NCI-H187 (cell line): ENCODE measurements at places on chromosomes 4 and X.

GRCh38 chr4:8316911-8317351 lies 47.4 kb downstream of the HTRA3 start:
- no peak for DNase-seq

DNA sequence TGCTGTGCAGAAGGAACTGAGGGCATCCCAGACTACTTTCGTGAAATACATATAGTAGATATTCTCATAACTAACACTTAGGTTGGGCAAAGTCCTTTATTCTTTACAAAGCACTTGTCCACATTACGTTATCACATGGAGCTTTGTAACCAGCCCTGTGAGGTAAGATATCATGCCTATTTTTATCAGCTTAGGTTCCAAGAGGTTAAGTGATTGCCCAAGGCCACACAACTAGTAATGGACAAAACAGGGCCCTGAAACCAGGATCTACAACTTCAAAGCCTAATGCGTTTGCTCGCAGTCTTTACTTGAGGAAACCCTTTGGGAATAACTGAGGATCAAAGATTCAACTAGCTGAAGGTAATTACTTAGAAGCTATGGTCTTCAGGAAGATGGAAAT lies 261.5 kb downstream of the GPC3 start:
- DNase-seq, result no peak

DNA sequence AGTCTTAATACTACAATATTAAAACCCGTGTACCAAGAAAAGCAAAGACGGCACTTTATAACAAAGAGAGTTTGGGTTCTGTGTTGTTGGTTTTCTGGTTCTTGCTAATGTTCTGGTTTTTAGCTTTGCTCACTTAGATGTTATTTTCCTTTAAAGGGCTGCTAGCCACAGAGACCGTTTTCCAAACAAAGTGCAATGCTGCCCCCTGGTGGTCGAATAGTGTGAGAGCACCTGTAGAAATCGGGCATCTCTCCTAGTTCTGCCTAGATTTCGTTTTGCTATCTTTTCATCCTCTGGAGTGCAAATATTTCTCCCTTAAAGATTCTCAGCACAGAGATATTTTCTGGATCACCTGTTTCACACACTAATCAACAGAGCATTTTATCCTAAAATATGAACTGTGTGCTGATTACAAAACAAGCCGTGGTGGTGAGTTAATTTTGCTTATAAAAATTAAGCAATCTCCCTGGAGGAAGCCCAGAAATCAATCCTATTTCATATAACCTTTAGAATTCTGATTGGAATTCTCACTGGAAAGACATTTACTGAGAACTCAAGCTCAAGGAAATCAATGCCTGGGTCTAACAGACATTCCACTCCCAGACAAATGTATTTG lies 334.5 kb upstream of the NOCT start:
- DNase-seq, result peak; percentile 4

- DNase-seq, result no peak
These were observed 7.8 kb downstream of the FRG2 start for GRCh38 chr4:190019023-190019858.

- no peak for DNase-seq
These were observed 27.6 kb downstream of the ARSD start for GRCh38 chrX:2901367-2902036.

DNA sequence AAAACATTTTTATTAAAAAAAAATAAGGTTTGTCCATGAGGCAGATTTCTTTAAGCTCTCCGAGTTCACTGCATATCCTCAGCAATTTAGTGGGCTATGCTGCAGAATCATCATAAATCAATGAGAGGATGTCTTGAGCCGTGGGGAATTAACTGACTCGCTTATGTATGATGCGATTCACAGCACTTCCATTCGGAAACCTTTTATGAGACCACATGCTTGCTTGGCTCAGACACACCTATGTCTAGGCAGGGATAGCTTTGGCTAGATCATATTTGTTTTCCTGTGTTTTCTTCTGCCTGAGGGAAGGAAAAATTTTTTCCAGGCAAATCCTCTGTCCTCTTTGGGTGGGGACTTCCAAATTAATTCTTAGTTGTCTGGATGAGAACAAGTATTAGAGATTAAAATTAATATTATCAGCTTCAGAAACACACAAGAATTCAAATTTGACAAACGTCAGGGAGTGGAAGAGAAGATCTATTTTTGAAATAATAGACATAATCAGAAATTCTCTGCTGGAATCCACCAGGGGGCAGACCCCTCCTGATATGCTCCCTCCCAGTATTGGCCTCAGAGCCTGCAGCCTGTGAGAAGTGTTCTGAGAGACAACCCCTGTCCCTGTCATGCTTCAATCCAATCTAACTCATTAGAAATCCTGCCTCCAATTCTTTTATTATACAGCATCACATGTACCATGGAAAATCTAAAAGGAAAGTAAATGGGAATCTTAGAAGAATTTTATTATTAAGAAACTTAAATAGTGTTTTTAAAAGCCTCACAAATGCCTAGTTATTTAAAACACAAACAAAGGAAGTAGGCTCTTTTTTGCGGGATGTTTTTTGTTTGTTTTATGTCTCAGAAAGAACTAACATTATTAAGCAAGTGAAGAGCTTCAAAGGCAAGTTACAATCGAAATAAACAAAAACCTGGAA lies 345.1 kb upstream of the TACR3 start:
- DNase-seq, result peak; percentile 1

DNA sequence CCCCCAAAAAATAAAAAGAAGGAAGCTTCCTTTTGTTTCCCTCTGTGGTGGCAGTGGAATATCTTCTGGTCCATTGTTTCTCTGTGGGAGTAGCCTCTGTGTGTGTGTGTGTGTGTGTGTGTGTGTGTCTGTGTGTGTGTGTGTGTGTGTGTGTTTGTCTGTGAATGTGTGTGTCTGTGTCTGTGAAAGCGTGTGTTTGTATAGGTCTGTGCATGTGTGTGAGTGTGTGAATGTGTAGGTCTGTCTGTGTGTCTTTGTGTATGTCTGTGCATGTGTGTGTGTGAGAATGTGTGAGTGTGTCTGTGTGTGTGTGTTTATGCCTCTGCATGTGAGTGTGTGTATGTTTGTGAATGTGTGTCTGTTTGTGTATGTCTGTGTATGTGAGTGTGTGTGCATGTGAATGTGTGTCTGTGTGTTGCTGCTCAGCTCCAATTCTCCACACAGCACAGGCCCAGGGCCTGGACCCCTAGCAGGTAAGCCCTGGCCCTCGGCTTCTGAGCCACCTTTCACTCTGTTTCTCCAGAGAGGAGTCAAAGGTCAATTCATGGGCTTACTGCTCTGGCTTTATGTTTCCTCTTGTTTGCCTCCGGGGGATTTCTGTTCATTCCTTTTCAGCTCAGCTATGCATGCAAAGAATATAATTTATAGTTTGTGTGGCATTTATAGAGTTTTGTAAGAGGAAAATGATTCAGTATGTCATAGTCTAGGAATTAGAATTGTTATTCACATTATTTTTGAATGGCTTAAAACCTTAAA lies 89.8 kb downstream of the UCHL1 start:
- no peak for DNase-seq

DNA sequence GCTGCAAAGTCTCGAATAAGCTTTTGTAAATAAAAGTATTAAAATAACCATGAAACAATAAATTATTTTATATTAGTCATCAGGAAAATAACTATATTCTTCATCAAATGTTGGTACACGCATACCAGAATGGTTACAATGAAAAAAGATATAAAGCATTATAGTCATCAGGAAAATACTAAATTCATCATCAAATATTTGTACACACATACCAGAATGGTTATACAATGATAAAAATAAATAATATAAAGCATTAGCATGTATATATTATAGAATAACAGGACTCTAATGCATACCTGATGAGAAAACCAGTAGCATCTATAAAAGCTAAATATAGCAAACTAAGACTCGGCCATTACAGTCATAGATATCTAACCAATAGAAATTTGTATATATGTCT lies 202.9 kb downstream of the TRAM1L1 start:
- DNase-seq, result no peak
